ENCODE measurements at places on chromosomes 4 and X.

GRCh38 chr4:23348789-23349498 lies 540.9 kb downstream of the PPARGC1A start:
- no peak for DNase-seq

- no peak for DNase-seq
Observed at GRCh38 chrX:43961699-43962098, 11.5 kb downstream of the NDP start.

DNA sequence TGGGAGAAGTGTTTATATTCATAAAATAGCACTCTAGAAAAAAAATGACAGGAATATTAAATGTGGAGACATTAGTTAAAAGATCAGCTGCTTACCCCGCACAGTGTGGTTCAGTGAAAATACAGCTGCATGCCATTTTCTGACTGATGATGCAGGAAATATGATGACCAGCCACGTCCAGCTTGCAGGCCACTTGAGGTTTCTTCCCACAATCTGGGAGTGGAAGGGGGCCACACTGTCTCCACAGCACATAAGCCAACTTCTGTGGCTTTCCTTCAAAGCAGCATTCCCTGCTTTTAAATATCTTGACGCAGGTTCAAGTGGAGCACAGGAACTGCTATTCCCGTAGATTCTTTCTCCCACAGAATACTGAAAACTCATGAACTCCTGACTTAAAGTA lies 173.4 kb upstream of the GALNT7 start:
- no peak for DNase-seq

DNA sequence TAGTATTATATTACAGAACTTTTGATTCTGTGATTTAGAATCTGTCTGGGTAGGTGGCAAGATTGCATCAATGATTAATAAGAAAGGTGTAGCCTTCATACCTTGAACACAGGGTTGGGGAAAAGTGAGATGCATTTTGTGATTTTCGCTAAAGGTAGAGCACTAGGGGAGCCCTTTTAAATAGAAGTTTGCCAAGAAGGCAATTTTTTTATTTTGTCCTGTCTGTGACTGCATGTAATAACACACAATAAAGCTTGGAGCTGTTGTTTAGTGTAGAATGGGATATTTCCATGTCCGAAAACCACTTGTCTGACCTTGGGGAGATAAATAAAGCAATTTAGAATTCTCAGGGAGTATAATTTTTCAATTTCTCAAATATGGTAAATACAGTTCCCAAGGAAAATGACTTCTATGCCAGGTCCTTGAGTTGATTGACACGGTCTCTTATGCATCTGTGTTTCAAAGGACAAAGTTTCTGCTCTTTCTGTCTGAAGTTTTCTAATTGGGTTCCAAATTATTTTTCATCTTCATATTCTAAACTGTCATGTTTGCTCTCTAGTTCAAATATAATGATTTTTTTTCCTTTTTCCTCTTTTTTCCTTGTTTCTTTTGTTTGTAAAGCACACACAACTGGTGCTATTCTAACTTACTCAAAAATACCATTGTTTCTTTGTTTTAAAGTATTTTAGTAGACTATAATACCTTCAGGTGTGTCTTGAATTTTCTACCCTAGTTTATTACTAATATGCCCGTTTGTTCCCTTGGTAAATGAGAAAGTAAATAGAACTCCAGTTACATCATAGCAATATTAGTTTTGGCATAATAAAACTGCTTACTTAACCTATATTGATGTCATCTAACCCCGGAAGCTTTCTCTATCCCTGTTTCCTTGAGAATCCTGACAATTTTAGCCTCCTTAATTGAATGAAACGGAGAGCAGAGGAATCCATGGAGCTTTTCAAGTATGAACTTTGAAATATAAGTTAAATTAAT lies 87.8 kb upstream of the BMPR1B start:
- no peak for DNase-seq

- DNase-seq = no peak
Observed at GRCh38 chr4:82886147-82886942, 4.6 kb downstream of the SEC31A start.
